ENCODE measurements at places on chromosomes 7 and 10.
A peak's percentile ranks its signal among the peaks of the same experiment; 100 is the strongest.

DNA sequence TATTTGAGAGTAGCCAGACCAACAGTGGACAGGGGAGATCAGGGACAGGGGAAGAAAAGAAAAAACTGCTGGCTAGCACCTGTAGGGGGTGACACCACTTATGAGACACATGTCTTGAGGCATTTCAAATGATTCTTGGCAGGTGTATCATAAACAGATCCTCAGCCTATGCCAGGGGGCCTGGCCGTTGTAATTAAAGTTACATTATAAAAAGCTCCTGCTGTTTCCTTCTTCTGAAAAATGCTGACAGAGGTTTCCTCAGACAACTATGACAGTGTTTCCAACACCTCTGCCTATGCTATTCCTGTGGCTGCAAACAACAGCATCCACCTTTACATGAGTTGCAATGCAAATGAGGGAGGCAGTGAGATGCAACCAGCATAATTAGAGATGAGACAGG, 281.0 kb upstream of the PTER start:
- no peak for DNase-seq

- DNase-seq = peak; percentile 73
Measured at GRCh38 chr7:149773446-149774236, at the start of gene ZNF467. Gene ZNF467 (minus strand): TSS chr7:149773588. CDS start chr7:149771032, 2,556 bp downstream.

DNA sequence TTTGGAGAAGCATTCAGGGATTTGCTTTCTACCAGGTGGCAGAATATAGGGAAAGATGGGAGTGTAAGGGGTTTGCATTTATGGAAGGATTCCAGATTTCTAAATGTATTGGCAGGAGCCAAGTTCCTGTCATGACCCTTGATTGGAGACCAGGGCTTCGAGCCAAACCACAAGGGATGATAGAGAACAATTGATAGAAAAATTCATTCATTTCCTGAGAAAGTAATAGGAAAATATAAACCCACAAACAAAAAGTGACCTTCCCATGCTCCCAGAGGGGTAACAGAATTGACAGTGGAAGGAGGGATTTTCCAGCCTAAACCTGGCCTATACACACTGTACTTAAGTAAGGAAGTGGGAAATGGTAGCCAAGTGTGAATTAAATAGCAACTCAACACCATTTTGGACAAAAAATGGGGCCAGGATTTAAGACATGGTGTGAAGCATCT, 22.4 kb upstream of the IFIT2 start:
- DNase-seq = no peak

DNA sequence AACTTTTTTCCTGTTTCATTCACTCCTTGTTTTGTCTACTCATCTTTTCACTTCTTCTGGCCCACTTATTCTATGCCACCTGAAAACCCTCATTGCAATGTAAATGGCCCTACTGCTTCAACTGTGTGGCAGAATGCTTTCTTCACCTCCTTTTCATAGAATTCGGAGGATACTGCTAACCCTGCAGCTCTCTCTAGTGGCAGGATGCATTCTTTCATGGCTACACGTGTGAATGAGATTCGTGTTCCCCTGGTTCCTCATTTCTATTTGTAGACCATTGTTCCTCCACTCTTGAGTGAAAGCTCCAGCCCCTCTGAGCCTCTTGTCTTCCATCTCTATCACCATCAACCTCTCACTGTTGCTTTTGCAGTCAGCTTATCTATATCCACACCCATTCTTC, 20.9 kb upstream of the CYP26C1 start:
- DNase-seq = no peak

DNA sequence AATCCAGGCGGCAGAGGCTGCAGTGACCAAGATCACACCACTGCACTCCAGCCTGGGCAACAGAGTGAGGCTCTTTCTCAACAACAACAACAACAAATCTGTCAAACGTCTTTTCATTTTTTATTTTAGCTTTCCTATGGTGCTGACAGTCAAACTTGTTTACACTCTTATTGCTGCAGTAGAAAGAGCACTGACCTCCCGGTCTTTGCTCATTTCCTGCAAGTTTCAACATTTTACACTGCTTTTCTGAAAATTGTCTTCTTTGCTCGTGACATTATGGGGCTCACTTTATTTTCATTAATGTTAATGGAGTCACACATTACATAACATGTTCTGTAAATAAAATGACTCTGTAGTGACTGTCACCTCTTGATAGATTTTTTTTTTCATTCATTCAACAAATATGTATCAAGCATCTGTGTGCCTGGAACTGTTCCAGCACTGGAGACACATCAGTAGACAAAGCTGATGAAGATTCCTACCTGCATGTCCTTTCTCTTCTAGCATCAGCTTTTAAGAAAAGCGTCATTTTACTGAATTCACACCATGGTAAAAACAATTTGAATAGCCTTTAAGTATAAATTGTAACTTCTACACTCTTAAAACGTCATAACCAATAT, 277.3 kb downstream of the CELF2 start:
- DNase-seq = no peak

Data from femur (tissue), 1 donor.